Stimulated activated naive CD8-positive, alpha-beta T cell treated with anti-CD3 and anti-CD28 coated beads, Interleukin-15, amount 100 ng/mL, for 72 hours (primary cell): ENCODE measurements at places on chromosomes 6 and 20.
A peak's percentile ranks its signal among the peaks of the same experiment; 100 is the strongest.

- peak; percentile 26 for DNase-seq
Observed at GRCh38 chr6:134352786-134353480, 35.0 kb upstream of the SGK1 start.

- DNase-seq, result no peak
Observed at GRCh38 chr6:7726416-7727085, 652 bp downstream of the BMP6 start.

GRCh38 chr6:160000280-160000704, 31.4 kb downstream of the IGF2R start:
- DNase-seq, result no peak

GRCh38 chr20:53939572-53940359, 130.6 kb downstream of the BCAS1 start:
- DNase-seq, result peak; percentile 81

DNA sequence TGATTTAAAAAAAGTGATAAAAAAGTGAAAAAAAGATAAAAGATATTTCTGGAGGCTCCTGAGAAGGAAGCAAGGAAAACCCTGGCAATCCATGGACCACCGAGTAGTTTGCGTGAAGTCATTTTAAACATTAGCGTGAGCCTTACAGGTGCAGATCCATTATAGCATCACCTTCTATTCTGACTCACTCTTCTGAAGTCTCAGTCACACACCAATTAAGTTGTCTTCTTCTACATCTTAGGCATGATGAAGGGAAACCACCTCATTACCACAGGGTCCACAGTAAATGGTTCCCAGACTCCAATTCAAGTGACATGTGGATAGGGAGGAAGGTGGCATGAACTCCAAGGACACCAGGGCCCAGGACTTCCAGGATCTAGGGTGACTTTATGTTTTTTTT, 99.1 kb downstream of the GJA10 start:
- DNase-seq, result no peak

DNA sequence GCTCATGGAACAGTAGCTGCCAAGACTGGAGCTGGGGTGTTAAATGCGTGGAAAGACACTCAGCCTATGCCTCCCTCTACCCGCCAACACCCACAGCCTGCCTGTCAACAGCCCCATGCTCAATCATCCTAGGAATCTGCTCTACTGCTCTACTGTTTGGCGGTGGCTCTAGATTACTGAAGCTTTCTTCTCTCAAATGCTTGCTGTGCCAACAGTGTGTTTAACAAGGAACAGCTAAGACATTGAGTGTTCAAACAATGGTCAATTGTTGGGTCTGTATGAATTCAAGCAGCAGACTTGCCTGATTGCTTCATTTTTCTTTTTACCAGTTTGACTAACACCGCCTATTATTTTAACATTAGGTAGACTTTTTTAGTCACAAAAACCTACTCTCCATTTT, 258.6 kb downstream of the SOD2 start:
- no peak for DNase-seq

DNA sequence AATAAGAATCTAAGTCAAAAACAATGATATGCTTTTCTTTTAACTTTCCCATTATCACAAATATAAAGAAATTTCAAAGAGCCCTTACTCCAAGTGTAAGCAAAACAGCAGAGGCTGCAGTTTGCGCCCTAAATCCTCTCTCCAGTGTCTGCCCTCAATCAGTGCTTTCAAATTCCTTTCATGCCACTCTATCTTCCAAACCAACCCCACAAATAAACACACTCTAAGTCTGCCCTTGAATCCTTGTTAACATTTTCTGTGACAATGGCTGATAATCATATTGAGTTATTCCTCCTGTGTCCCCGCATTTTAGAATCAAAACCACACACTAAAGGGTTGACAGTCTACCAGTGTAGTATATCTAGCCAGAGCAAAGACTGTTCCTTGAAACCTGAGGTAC, 317.9 kb upstream of the MARCKS start:
- no peak for DNase-seq

DNA sequence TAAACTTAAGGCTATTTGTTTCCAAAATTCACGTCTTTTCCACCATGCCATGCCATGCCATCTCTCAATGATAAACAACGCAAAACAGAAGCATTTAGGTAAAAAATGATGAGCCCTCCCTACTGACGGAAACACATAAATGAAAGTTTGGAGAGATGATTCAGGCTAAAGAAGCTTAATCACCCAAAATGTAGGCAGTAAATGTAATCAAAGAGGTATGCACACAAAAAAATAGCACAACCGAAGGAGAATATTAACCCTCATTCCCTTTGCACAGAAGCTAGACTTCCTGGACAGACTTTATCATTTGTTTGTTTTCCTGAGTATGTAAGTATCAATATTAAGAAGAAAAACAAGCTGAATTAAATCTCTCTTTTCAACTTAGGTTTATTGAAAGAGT, 28.8 kb downstream of the DCDC2 start:
- no peak for DNase-seq

GRCh38 chr6:6973721-6974120, 134.0 kb upstream of the RREB1 start:
- no peak for DNase-seq

DNA sequence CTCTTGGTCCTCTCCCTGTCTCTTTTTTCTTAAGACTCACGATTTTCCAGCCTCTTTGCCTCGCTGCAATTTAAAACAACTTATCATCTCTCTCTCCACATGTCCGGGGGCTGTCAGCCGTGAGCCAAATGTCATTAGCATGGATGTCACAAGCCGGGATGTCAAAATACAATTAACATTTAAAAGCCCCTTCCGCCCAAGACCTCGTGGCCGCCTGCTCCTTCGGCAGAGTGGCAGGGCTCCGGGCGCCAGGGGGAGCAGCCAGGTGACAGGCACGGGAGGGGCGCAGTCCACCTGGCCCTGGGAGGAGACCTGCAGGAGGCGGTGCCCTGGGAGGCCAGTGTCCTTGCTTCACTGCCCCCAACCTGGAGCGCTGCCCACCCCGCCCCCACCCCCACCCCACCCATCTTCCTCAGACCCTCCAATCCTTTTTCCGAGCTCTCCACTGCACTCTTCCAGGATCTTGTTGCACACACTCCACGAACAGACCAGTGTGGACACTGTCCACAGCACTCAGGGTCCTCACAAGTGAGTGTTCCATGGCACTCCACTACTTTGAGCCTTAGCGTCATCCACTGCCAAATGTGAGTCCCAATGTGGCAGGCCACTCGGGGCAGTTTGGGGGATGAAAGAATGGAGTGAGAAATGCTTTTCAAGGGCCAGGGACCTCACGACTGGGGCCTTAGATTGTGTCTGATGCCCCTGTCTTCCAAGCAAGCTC, 5.6 kb upstream of the GRM4 start:
- no peak for DNase-seq

- DNase-seq, result no peak
Observed at GRCh38 chr6:166625356-166625755, 1.7 kb downstream of the RPS6KA2 start.

DNA sequence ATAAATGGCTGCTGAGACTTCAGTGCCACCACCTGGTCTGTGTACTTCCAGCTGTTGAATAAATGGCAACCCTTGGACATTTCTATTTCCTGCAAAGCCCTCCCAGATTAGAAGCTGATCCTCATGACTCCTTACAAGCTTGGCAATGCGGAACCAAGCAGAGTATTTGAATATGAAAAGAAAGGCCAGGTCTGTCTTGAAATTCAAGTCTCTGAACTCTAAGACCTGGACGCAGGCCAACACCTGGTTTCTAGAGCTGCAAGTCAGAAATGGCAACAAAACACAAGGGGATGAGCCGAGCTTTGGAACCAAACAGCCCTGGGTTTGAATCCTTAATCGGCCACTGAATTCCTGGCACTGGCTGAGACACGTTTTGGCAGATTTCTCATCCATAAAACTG, 353.4 kb downstream of the PTPRT start:
- DNase-seq, result no peak

DNA sequence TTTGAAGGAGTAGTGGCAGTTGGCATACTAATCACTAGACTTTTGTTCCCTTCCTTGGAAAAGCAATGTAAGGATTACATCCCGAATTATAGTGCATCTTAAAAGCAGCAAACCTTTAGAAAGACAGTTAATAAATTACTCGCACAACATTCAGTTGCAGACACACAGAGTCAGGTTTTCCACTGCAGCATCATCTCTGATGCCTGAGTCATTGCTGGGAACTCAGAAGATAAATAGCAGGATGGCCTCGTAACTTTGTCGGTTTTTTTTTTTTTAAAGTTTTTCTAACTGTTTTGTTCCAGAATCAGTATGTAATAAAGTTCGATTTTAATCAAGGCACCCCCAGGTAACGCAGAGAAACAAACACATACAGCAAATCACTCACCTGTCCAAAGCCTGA, 34.3 kb downstream of the GJA10 start:
- no peak for DNase-seq

GRCh38 chr6:166463359-166464067, 80.8 kb upstream of the MPC1 start:
- no peak for DNase-seq

DNA sequence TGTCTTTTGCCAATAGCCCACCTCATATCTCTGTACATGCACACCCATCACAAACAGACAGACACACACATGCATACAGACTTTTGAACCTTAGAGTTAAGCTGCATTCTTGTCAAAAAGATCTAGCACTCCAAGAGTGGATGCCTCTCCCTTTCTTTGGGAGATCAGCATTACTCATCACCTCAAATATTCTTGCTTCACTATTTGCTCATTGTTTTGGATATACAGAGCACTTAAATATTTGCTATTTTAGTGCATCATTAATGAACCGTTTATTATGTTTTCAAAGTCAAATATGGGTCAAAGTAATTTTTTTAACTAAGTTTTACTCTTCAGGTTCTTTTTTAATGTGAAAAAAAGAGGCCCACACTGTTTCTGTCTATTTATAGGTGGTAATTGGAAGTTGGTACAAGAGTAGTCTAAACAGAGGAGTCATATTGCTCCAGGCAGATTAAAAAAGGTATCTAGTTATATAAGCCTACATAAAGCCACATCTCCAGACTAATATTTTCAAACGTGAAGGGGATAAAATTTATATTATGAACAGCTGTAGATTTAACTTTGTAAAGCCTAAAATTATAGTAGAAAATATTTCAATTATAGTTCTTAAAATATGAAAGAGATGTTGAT, 102.6 kb downstream of the FLRT3 start:
- no peak for DNase-seq

DNA sequence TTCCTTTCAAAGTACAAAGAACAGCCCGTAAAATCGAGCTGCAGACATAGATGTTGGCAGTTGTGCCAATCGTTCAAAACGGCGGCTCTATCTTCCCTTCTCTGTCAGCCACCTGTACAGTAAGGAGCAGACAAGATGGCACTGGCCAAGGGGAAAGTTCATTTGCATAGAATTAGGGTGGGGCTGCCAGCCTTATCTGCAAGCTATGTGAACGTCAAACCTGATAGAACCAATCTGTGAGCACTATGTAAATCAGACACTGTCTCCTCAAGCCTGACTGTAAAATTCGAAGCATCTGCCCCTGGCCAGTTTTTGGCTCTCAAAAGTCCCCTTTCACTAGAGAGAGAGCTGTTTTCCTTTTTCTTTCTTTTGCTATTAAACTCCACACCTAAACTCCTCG, 374.5 kb downstream of the EPM2A start:
- DNase-seq, result no peak

DNA sequence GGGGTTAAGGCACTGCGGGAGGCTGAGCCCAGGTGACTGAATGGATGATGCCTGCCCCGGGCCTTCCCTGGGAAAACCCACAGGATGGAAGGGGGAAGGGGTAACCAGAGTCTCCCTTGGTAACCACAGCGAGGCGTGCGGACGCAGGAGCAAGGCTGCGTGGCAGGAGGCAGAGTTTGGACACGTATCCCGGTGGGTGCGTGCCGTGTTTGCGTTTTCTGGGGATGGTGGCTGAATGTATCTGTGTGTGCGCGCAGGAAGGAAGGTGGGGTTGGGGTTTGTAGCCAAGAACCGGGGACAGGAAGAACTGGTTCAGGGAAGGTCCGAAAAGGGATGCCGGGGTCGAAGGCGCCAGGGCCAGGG, 1.8 kb downstream of the MDGA1 start:
- DNase-seq, result no peak

GRCh38 chr20:61556111-61556510, 304.1 kb downstream of the CDH4 start:
- no peak for DNase-seq

- no peak for DNase-seq
Observed at GRCh38 chr6:107806691-107807090, 17.4 kb downstream of the SCML4 start.

DNA sequence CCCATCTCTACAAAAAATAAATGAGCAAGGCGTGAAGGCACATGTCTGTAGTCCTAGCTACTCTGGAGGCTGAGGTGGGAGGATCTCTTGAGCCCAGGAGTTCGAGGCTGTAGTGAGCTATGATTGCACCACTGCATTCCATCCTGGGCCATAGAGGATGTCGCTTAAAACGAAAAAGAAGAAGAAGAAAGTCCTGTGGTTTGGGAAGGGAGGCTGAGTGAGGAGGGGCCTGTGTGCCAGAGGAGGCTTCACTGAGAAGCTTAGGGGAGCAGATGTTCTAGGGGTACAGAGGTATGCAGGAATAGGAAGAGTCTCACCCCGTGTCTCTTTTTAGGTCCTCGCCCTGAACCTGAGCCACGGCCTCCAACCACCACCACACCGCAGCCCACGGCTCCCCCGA, 4.2 kb downstream of the MMP9 start:
- no peak for DNase-seq

DNA sequence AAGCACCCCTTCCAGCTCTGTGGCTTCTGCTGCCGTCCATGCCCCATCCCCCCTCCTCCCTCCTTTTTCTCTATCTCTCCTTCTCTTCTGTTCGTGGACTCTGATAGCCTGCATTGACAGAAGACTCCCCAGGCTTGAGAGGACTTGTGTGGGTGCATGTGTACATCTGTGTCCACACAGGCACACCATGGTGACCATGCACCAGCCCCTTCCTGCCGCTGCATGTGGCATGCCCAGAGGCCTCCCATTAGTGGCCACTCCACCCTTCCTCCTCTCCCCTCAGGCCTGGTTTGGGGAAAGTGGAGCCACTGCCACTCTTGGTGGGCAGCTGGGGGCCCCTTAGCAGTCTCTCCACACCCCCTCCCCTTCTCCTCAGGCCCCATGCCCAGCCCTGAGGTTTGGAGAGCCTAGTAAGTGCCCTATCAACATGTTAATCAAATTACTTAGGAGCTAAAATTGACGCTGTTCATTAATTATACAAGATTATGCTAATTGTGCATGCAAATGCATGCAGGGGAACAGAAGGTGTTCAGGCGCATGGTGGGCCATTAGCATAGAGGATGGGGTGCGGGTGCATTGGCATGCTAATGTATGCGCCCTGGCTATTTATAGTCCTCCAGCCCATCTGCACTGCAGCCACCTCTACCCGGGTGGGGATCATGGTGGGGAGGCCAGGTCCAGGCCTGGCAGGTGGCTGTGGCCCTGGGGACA, 45.9 kb downstream of the EBF4 start:
- no peak for DNase-seq

DNA sequence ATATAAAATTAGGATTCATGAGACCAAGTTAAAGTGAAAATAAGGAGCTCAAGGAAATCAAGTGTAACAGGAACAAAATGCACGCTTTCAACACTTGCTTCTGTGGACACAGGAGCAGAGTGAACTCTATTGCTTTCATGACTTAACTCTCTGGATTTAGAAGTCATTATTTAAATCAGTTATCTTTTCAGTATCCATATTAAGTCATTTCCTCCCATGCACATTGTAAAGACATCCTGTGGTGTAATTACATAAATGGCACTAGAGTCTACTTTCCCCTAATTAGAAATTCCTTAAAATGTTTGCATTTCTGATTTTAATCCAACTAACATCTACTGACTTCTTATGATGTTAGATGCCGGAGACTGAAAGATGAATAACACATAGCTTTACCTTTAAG, 88.0 kb downstream of the INSM1 start:
- DNase-seq, result no peak

GRCh38 chr6:19035461-19036195, 648.5 kb downstream of the RNF144B start:
- no peak for DNase-seq
